ENCODE measurements at places on chromosomes 13 and 19. TPM values are rescaled to one million over a fixed set of nuclear protein-coding genes. Genes with fewer than 3 reads are reported as not detected.

DNA sequence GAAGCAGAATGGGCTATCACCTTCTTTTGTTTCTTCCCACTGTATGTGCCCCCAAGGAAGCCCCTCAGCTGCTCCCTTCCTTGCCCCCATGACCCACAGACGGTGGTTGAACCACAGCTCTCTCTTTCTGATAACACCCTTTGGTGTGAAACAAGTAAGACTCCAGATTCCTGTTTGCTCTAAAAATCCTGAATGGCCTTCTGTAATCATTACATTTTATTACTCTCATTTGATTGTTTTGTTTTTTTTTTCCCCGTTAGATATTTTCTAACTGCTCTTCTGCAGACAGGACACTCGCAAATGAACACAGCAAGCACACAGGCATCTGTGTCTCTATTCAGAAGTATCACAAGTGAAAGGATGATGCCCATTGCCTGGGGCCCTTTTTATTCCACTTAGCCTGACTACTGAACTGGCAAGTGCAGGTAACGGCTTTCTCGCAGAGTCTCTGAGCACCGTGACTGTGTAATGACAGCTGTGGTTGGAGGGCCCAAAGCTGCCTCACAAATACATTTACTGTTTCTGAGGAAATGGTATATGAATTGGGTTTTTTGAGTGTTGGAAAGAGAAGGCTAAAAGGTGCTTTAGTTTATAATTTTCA is 59.3 kb downstream of the OXGR1 start:
- DNase-seq, result no peak

The FUT1 gene
- total RNA-seq, result 1.6 TPM

GRCh38 chr13:108087810-108088209 is 127.5 kb downstream of the LIG4 start:
- no peak for DNase-seq

The FCAR gene
- total RNA-seq, result 1.3 TPM

The POGLUT2 gene
- 9.4 TPM for total RNA-seq

DNA sequence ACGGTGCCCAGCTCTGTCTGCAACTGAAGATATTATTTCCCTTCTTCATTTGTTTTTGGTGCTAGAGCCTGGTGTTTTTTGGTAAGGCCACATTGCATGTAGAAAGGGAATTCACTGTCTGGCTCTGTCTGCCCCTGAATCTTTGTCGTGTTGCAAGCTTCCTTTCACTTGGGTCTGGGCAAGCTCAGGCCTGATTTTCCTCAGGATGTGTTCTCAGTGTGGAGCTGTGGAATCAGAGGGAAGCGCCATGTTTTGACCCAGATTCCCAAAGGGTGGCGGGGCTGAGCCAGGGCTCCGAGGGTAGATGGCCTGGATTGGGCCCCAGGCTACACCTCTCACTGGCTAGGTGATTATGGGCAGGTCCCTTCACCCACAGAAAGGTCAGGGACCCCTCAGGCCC is 8.6 kb downstream of the PRKCSH start:
- DNase-seq, result no peak

DNA sequence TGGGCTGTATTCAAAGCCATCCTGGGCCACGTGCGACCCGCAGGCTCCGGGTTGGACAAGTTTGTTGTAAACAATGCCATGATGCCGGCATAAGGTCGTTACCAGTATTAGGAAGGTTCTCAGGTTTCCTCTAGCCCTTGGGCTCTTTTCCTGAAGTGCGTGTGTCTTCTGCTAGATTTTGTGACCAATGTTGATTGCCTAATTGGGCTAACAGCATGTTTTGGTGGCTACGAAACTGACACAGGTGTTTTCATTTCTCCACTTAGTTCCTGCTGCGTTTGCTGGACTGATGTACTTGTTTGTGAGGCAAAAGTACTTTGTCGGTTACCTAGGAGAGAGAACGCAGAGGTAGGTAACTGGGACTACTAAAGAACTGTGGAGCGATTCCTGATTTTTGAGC is 20.3 kb downstream of the ALOX5AP start:
- DNase-seq, result no peak

DNA sequence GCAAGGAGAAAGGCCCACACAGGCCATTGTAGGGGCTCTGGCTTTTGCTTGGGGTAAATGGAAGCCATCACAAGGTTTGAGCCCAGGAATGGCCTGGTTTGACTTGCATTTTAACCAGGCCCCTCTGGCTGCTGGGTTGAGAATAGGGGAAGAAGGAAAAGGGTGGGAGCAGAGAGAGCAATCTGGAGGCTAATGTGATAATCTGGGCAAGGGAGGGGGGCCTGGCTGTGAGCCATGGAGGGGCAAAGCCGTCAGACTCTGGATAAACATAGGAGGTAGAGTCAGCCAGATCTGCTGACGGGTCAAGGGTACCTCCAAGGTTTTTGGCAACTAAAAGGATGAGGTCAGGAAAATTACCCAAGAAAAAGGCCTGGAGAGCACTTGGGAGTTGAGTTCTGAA is 41.6 kb downstream of the RFX2 start:
- DNase-seq, result no peak

- no peak for DNase-seq
Measured at GRCh38 chr19:7982103-7982502, 23.3 kb downstream of the ELAVL1 start.

DNA sequence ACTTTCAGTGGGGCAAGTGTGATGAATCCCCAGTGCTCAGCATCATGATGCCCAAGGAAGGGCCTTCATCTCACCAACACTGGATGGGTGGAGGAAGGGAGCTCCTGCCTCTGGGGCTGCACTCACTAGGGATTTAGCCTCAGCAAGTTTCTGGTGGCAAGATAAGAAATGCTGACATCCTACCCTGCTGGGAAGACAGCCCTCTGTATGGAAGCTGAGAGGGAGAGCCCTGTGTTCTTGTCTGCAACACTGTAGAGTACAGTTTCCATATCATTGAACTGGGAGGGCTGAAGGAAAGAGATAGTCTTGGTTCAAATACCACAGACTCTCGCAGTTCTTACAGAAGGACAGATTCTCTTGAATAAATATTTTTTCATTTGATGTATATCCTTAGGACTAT is 7.3 kb upstream of the ZNF460 start:
- no peak for DNase-seq

- no peak for DNase-seq
Measured at GRCh38 chr13:50617134-50617721, 226.3 kb downstream of the DLEU7 start.

DNA sequence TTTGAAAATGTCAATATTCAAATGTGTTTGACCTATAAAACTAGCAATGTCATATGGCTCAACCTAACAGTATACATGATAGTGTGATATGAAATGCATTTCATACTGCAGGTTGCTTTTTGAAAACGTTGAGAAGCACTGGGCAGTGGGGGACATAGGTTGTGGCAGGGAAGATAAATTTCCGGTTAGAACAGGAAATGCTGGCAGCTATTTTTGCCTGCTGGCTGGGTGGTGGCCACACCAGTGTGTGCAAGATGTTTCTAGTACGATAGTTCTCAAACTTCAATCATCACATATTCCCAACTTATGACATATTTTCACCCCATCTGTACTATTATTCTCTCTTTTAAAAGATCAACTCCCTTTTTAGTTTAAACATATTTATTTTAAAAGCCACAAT is 17.2 kb downstream of the FXYD5 start:
- no peak for DNase-seq

GRCh38 chr13:59774491-59774971 is 389.2 kb downstream of the DIAPH3 start:
- DNase-seq, result no peak

DNA sequence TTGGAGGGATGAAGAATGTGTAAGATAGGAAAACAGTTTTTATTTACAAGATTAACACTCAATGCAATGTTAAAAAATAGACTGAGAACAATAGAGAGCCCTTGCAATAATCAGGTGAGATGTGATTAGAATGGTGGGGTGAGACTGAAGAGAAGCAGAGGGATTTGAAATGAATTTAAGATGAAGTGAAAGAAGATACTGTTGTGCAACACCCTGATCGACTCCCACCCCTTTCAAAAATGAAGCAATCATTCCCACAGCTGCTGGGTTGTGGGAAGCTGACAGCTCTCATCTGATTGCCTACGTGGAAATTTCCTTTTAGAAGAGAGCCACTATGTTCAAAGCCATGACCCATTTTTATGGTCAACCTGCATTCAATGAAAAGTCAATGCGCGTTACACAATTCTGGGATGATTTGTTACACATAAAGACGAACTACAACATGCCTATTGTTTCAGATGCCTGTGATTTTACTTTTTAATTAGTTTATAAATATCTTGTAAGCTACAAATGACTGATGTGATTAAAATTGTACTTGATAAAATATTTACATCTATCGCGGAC is 1374.8 kb downstream of the PCDH9 start:
- DNase-seq, result no peak

The ERCC1 gene
- total RNA-seq, result 95.3 TPM

DNA sequence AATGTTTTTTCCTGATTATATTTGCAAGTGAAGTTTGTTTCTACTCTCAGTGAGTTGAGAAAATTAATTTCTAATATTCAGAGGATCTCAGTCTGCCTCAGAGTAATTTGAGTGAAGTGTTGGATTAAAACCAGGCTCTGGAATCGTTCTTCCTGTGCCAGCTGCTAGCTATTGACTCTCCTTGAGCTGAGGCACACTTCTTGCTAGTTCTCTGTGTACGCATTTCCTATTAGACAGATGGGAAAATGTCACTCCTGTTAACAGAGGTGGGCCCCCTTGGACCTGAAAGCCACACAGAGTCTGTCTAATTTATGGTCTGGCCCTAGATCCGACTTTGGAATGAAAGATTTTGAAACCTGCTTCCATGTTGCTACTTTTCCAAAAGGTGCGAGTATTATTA is 107.6 kb upstream of the RNF113B start:
- DNase-seq, result no peak

DNA sequence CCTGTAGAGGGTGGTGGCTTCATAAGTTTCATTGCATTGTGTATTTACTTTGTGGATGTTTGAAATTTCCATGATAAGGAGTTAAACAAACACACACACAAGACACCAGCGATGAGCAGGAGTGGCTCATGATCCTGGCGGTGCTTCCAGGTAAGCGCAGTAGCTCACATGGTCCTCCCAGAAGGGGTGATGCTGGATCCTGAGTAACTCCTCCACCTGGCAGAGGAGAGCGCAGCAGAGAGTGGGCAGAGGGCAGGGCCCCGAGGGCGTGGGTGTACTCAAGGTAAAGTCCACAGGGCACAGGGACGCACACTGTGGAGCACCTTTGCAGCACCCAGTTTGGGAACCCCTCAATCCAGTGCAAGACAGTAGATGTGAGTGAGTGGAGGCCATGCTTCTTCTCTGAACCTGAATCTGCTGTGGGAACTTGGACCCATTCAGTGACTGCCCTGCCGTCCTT is 54.0 kb downstream of the RFX2 start:
- DNase-seq, result no peak

- no peak for DNase-seq
Measured at GRCh38 chr13:39016787-39017186, 21.1 kb downstream of the PROSER1 start.

GRCh38 chr13:43006893-43007631 is 15.0 kb upstream of the EPSTI1 start:
- no peak for DNase-seq

- peak; percentile 24 for DNase-seq
Measured at GRCh38 chr19:1408300-1409203, 1.2 kb downstream of the DAZAP1 start.

The SH2D3A gene
- total RNA-seq, result 8.9 TPM

DNA sequence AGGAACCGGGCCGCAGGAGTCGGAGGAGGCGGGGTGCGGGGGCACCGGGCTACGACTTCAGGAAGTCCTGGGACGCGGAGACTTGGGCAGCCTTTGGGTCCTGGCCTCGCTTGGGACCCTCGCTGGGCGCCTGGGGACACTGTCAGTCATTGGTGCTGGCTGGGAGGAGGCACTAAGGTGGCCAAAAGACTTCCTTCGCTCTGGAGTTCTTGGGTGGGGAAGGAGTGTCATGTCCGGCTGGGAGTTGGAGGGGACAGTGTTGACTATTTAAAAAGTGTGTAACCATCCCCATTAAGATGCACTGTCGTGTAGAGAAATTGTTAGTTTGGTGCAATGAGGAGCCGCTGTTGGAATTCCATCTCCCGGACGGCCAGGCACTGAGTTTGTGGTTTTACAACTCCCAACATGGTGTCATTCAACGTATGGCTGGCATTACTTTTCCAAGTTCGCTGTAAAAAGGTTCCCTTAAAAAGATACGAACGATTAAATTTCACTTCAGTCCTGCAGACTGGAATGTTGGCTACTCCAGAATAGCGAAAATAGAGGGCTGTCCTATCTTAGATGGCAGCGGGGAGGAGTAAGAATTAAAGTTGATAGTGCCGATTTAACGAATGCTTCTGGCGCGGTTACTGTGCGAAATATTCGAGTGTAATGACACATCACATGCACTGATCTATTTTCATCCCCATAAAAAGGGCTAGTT is 776 bp downstream of the DNAJC3 start:
- peak; percentile 24 for DNase-seq

The FARP1 gene
- total RNA-seq, result 0.27 TPM

DNA sequence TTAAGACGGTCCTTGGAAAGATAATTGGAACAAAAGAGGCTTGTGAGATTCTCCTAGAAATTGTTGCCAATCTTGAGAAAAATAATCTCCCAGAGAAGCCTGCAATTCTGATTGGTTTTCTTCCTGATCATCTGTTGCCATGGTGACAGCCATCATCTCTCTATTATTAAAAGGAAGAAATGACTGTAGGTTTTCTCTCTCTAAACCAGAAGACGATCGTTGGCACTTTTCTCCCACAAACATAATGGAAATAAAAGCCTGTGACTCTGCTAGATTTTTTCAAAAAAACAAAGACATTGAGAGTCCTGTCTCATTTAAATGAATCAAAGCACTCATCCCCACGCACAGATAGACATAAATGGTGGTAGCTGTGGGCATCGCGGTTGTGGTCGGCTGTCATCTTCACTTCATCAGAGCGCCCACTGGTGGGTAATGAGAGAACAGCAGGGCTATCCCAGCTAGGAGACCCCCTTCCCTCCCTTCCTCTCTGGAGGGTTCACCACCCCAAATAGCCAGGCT is 21.7 kb upstream of the CALM3 start:
- no peak for DNase-seq

DNA sequence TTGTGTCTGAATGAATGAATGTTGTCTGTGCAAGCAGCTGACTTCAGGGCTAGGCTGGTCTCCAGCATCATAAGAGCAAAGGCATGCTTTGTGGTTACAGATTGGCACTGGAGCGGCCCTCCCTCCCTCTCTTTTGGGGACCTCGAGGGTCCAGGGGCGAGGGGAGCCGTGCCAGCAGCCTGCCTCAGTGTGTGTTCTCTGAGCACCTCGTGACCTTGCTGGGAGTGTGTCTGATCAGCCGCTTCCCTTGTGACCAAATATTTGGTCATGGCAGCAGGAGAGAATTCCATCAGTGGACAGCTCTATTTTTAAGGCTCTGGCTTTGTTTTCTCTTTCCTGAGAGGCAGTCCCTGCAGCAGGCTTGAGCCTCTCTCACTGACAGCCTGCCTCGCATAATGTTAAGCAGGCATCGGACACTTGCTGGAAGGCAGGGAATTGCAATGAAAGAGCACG is 329.7 kb downstream of the UQCRFS1 start:
- no peak for DNase-seq

The IGFL3 gene
- not detected for total RNA-seq

The APOC4 gene
- not detected for total RNA-seq

The IZUMO2 gene
- total RNA-seq, result not detected

The TCF3 gene
- total RNA-seq, result 151 TPM

The FAM187B gene
- total RNA-seq, result not detected

The ANGPTL8 gene
- not detected for total RNA-seq

GRCh38 chr13:91659256-91660075 is 261.0 kb downstream of the GPC5 start:
- DNase-seq, result no peak

The FGF22 gene
- under 0.01 TPM for total RNA-seq

The CNFN gene
- total RNA-seq, result 1.1 TPM

The SBSN gene
- total RNA-seq, result not detected

The PSPN gene
- 2.2 TPM for total RNA-seq

The ZNF723 gene
- not detected for total RNA-seq

- no peak for DNase-seq
Measured at GRCh38 chr13:30984620-30985019, 52.2 kb downstream of the TEX26 start.

The MEIOSIN gene
- total RNA-seq, result not detected

Data from hematopoietic multipotent progenitor cell (in vitro differentiated cells).